ENCODE measurements at places on chromosomes 7 and 10.
A peak's percentile ranks its signal among the peaks of the same experiment; 100 is the strongest.

DNA sequence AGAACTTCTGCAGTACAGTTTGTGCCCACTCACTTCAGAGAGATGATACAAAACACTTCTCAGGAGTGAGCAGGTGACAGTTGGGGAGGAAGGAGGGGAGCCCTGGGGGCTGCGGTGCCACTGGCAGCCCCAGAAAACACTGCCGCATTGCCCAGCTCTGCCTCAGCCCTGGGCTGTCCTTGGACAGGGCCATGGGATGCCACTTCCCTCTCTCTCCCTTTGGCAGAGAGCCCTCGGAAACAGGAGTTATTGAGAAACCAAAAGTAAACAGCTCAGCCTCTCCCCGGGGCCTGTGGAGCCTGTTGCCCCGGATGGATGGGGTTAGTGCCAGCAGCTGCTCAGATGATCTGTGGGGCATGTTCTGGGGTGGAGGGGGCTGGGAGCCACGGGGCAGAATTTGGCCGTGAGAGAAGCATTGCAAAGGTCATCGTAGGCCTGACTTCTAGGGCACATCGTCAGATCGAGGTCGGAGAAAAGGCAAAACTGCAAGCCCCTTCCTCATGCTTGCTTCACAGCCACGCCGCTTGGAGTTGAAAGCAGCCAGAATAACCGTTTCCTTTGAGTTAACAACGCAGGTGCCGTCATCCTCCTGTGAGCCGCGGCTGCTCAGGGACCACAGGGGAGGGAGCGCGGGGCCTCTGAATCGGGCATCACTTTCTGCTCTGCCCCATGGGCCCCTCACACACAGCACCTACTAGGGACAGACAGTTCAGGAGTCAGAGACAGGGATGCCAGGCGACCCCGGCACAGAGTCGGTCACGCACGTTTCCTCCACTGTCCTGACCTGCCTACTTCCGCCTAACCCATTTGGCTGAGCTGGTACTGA is 256.4 kb downstream of the CAMK1D start:
- peak; percentile 15 for DNase-seq

DNA sequence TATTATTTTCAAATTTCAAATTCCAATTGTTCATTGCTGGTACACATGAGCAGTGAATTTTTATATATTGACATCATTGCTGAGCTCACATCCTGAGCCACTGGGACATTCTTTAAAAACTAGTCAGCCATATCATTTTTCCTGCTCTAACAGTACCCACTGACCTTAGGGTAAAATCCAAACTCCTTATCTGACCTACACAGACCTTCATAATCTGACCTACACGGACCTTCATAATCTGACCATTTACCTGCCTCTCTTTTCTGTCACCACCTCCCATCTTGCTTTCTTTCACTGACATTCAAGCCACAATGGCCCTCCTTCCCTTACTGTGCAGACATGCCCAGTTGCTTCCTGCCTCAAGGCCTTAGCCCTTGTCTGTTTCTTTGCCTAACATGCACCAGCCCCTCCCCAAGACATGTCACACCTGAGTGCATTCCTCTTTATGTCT is 16.1 kb upstream of the CUZD1 start:
- DNase-seq: no peak

DNA sequence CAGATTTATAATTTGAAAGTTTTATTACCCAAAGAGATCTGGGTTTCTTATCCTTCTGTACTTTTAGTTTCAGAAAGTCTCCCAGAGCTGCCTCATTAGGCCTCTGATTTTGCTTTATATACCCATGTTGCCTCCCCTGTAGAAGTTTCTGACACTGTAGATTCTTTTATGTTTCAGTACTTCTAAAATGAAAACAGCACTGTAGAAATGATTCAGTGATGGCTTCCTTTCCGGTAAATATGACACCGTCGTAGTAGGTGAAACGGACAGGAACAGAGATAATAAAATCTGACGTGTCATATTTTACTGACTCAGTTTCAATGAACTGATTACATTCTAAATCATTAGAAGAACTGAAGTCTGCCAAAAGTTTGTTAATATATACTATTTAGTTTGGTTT is 272.7 kb downstream of the TWIST1 start:
- DNase-seq: no peak

GRCh38 chr7:106736508-106737201 is 75.7 kb upstream of the CCDC71L start:
- DNase-seq: no peak

DNA sequence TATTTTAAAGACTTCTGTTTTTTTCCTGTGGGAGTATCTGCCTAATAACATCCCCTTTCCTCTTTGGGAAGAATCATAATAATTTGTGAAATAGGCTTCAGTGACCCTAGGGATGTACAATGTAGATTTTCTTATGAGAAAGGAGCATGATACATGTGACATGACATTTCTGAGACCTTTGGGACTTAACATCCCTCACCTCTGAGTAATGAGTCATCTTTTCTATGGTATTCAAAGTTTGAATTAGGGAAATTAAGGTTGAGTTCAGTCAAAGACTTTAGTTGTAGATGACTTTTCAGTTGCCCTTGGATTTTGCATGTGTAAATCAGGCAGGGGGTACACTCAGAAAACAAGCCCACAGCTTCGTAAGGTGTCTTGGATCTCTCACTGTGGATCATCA is 14.3 kb downstream of the GRK5 start:
- no peak for DNase-seq

GRCh38 chr7:106121189-106121810 is 9.2 kb upstream of the SYPL1 start:
- DNase-seq: no peak

GRCh38 chr10:35896001-35896400 is 253.9 kb upstream of the FZD8 start:
- no peak for DNase-seq
